ENCODE measurements at places on chromosomes 6 and 20.

DNA sequence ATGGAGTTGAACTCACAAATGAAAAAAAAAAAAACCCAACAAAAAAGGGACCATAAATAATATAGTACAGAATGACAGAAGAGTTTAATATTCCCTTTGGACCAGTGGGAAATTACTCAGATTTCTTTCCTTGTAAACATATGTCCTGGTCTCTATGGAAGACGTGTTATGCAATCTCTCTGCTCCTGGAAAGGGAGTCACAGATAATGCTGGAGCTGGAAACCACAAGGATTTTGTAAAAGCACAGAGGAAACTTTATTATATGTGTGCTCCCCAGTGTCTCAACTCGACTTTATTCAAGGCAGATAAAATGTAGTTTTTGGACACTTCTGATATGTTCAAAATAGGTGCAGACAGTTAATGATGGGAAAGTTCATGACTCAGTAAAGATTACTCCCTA lies 88.1 kb upstream of the ZFP64 start:
- no peak for DNase-seq

DNA sequence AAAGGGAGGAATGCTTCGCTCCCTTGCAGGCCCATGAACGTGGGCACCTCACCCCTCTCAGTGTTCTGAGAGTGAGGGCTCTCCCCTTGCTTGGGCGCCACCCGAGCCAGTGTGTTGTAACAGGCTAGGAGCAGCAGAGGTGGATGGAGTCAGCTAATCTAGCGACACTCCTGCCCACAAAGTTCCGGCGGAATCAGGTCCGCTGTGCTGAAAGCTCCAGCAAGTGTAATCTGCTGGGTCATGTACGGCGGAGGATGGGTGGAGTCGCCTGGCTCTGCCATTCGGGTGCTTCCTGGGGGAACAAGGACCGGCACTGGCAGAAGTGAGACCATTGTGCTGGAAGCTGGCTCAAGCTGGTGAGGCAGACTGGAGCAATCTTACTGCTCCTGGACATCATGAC lies 1310.1 kb downstream of the EPHA7 start:
- DNase-seq: no peak

- no peak for DNase-seq
These were observed 14.2 kb upstream of the BNIP5 start for GRCh38 chr6:36350681-36351571.

GRCh38 chr6:89596484-89596883 lies 42.1 kb downstream of the LYRM2 start:
- no peak for DNase-seq

DNA sequence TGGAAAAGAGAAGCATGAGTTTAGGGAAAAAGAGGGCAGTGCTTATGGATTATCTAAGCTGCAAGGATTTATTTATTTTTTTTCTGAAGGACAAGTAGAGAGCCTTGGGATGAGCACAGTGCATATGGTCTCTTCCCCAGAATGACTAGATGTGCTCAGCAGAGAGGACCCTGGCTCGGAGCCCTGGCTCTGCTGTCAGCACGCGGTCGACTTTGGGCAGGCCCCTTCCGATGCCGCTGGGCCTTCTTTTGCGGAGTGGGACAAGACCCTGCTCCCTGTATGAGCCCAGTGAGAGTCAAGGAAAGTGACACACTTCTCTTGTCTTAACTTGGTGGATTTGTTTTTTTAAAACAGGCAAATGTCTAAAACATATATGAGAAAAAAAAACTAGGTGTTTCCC lies 51.4 kb downstream of the LRRC1 start:
- DNase-seq: no peak

- DNase-seq: no peak
These were observed 546.1 kb upstream of the MAN1A1 start for GRCh38 chr6:119895626-119896025.

DNA sequence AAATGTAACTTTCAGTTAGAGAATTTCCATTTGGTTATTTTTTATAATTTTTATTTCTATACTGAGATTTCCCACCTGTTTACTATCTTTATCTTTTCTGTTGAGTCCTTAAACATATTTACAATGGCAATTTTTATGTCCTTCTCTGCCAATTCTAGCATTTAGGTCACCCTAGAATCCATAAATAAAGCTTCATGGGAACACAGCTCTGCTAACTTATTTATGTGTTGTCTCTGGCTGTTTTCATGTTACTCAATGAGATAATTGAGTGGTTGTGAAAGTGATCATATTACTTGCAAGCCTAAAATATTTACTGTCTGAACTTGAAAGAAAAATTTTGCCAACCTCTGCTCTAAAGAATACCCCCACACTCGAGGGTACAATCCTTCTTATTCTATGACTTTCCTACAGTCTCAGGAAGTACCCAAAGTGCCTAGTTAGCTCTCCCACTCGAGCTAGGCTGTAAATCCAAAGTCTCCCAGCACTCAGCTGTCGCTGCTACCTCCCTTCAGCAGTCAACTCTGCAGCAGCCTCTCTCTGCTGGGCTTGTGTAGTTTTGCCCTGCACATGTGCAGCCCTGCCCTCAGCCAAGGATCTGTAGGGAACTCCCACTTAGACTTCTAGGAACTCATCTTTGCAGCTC lies 53.5 kb upstream of the GCLC start:
- DNase-seq: no peak

DNA sequence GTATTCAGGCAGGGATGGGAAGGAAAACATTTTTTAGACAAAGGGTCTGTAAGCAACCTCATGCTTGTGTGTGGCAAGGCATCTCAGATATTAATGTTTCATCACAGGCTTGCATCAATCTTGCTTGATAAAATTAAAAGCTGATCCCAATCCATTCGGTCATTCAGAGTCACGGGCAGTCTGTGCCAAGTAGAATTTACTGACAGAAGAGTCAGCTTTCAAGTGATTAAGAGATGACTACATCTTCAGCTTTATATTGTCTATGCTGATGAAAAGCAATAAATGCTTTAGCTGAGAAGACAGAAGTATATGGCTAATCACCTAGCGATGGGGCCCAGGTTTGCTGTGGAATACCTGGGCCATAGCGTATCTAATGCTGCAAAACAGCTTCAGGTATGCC lies 3.5 kb downstream of the PLEKHG1 start:
- no peak for DNase-seq

- no peak for DNase-seq
These were observed 71.3 kb downstream of the AKAP12 start for GRCh38 chr6:151310852-151311767.

DNA sequence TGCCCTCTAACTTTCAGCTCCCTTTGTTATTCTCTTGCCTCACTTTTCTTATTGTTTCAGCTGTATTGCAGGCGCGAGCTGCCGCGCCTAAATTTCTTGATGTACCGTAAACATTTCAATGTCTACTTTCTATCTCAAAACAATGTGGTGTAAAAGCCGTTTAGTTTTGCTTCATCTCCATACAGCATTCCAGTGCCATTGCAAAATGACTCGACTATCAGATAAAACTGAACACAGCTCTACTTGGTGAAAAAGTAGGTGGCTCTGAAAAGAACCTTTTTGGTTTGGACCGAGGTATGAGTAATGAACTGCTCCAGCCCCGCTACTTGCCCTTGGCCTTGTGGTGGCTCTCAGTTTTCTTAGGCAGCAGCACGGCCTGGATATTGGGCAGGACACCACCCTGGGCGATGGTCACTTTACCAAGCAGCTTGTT lies 74.6 kb downstream of the OR2B2 start:
- no peak for DNase-seq

DNA sequence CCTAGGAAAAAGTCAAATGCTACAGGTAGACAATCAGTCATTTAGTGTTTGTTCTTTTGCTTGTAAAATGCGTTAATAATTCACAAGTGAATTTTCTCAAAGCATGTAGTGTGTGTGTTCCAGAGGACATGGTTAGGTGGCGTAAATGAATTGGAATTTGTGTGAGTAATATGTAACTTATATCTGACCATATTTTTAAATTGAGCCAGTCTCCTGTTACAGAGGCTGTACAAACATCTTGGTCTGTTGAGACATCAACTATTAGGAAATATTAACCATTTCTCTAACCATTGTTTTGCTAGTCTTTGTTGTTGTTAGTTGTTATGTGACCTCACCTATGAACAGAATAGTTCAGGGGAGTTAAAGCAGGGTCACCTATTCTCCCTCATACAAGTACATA lies 22.7 kb downstream of the MCM8 start:
- no peak for DNase-seq

GRCh38 chr6:13517116-13517515 lies 29.7 kb upstream of the GFOD1 start:
- no peak for DNase-seq

DNA sequence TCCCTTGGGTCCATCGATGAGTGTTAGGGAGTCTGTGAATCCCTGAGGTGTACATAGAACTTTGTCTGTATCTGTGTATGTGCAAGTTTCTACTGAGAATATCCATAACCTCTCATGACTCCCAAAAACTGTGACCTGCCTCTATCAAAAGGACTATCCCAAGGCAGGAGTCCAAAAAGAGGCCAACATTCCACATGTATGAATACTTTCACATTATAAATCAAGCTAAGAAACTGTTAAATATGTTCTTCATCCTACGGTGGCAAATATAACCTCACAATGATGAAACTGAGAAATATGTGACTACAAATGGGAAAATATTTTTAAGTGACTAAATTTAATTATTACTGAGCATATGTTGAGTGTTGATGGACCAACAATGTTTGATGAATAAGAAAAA lies 16.1 kb upstream of the STX11 start:
- no peak for DNase-seq

- DNase-seq: no peak
These were observed 24.9 kb upstream of the MCM9 start for GRCh38 chr6:118959903-118960302.

DNA sequence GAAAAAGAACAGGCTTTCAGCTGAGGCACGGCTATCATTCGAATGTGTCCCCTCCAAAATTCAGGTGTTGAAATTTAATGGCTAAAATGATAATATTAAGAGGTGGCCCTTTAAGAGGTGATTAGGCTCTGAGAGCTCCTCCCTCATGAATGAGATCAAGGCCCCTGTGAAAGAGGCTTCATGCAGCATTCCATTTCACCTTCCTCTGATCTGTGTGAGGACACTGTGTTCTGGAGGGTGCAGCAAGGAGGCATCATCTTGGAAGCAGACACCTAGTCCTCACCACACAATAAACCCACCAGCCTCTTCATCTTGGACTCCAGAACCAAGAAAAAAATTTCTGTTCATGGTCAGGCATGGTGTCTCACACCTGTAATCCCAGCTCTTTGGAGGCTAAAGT lies 56.4 kb downstream of the PPP1R14C start:
- DNase-seq: no peak

DNA sequence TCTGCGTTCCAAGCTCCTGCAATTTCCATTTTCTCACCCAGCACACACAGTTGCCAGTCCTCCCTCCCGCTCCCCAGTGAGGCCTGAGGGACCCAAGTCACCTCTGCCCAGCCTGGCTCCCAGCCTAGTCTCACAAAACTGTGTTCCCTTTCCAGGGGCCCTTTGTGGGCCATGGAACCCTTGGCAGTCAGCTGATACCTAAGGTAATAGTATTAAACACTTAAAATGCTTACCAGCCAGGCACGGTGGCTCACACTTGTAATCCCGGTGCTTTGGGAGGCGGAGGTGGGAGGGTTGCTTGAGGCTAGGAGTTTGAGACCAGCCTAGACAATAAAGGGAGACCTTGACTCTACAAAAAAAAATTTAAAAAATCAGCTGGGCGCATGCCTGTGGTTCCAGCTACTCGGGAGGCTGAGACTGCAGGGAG lies 3.2 kb upstream of the RBM38 start:
- DNase-seq: no peak

- DNase-seq: no peak
These were observed 196.6 kb downstream of the UST start for GRCh38 chr6:148943451-148943850.

DNA sequence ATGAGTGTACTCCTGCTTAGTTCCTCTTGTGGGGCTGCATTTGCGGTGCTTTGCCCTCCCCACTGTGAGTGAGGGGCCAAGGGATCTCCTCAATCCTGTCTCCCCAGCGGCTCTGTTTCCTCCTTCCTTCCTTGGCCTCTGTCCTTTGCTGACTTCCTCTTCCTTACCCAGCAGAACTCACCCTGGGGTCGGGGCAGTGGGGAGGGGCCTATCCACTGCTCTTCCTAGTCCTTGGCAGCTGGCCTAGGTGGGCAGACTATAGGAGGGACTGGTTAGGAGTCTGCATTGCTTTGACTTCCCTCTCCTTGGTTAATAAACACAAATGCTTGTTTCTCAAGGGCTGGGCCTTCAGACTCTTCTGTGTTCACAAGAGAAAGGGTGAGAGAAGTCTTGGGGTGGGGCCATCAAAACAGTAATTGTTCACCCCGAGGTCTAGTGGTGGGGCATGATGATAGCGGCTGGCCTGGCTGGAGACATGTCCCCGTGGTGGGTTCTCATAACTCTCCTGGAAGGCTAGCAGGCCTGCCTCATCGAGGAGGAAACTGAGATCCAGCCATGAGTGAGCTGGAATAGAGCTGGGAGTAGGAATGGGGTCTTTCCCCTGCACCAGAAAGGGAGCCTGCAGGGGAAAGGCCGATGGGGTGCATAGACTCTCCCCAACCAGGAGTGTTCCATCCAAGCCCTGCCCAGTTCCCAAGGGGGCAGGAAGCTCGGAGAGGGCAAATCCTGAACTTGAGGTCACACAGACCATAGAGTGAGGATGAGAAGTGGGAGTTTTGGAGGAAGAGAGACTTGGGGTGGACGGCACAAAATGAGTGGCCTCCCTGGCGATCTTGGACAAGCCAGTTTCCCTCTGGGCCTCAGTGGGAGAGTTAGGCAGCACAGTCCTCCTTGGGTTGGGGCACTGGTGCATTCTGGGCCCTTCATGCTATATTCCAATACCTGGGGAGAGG lies 12.7 kb downstream of the FAM110A start:
- no peak for DNase-seq

DNA sequence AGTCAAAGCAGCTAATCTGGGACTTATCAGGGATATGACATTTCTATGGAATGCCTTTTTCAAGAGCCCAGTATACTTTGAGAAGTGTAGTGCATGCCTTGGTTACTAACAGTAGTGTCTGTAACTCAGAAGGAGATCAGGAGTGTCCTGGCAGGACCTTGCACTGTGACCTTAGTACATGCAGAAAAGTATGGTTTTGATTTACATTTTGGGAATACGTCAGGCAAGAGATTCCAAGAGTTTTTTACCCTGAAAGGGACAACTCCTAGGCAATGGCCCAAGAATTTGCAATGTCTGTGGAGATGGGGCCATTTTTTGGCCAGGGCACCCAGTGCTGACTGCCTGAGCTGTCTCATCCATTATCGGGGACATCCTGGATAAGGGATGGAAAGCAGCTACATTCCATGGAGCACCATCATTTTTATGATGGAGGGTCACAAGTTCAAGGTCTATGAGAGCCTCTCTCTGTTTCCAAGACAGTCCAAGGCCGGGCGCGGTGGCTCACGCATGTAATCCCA lies 80.2 kb downstream of the FAM50B start:
- no peak for DNase-seq

- peak; percentile 73 for DNase-seq
These were observed 96.1 kb upstream of the BHLHE23 start for GRCh38 chr20:63102721-63103375.

- no peak for DNase-seq
These were observed 84.1 kb downstream of the RNF182 start for GRCh38 chr6:14008809-14009208.

DNA sequence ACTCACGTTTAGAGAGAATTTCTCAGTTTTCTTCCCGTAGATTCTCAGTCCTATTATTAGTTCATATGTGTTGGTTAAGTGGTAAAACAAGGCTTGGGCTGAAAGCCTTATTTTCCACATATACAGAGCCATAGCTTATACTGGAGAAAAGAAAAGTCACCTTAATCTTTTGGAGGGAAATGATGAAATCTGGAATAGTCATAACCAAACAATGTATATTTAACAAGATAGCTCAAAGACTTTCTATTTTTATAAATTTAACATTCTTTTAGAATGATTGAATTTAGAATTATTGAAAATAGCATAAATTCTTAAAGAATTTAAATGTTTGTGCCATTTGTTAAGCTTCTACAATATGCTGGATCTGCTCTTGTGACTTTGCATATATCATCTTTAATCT lies 85.8 kb downstream of the CDKAL1 start:
- DNase-seq: no peak
